GM19239 (cell line): ENCODE measurements at places on chromosomes 13 and 19.
A peak's percentile ranks its signal among the peaks of the same experiment; 100 is the strongest.

DNA sequence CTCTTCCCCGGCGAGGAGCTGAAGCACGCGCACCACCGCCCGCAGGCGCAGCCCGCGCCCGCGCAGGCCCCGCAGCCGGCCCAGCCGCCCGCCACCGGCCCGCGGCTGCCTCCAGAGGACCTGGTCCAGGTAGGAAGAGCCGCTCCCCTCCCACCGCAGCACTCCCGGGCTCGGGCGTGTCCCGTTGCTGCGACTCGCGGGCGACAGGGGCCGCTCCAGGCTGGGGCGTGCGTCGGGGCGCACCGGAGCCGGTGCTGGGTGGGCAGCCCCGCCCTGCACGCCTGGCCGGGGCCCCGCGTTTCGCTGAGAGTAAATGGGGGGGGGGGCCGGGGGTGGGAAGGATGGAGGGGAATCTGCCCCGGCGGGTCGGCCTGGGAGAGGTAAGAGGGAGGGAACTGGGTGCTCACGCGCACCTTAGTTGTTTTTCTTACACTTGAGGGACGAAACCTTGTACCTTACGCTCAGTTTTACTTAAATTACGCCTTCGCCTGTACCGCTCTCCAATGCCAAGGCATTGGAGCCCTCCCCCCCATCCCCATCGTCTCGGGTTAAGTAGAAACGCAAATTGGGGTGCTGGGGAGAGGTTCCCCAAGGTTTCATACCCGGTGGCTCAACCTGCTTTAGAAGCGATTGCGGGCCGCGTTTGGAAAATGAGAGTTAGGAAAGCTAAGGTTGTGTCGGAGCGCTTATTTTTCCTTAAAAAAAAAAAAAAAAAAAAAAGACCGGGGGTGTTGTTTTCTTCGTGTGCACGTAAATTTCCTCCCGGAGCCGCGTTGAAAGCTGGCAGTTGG, 850 bp downstream of the KLF5 start:
- peak; percentile 34 for DNase-seq

DNA sequence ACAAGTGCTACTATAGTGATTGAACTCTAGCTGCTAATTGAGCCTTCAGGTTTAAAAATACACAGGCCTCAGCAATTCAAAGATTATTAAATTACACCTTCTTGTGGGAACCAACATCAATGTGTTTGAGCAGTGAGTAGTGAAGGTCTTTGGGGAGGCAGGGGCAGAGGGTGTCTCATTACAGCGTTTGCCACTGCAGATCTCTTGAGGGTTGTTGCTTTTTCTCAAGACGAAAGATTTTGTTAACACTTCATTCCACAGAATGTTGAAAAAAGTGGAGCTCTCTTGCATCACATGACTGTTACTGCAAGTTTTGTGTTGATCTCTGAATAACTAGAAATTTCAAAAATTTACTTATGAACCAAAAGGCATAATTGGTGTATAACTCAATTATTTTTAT, 253.6 kb downstream of the ATP8A2 start:
- DNase-seq: no peak

DNA sequence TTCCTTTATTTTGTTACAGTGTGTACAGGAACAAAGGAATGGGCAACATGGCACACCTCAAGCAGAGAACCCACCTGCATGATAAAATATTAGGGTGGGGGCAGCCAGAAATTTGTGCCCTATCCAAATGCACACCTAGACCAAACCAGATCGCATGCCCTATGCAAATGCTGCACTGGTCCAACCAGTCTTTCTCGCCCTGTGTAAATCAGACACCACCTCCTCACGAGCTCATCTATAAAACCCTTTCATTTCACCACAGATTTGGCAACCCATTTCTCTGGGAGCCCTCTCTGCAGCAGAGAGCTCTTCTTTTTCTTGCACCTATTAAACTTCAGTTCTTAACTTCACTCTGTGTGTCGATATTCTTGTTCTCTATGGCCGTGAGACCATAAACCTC, 1559.2 kb downstream of the SLITRK1 start:
- no peak for DNase-seq

- DNase-seq: no peak
Measured at GRCh38 chr19:32287811-32288227, 57.6 kb upstream of the ZNF507 start.

GRCh38 chr13:45243077-45243476, 42.2 kb upstream of the KCTD4 start:
- no peak for DNase-seq

- no peak for DNase-seq
Measured at GRCh38 chr13:54356849-54357248, 1328.2 kb downstream of the OLFM4 start.

GRCh38 chr19:6712231-6712630, 8.2 kb downstream of the C3 start:
- DNase-seq: no peak

DNA sequence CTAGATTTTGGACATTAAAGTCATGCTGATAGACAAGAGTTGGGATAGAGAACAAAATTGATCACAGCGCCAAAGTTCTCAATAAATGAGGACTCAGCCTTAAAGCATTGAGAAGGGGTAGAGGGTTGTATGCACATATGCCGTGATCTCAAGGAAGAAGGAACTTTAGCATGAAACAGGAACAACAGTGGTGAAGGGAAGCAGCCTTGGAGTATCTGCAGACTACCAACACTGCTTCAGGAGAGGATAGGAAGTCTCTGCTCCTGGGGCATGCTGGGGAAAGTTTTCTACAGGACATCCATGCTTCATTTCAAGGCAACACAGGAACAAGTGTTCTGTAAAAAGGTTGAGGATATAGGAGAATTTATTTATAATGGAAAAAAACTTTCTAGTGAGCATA, 111.9 kb upstream of the MLNR start:
- no peak for DNase-seq

- DNase-seq: no peak
Measured at GRCh38 chr19:46731007-46731501, 14.1 kb upstream of the PRKD2 start.

- DNase-seq: no peak
Measured at GRCh38 chr13:40187324-40187795, 479.1 kb downstream of the FOXO1 start.

DNA sequence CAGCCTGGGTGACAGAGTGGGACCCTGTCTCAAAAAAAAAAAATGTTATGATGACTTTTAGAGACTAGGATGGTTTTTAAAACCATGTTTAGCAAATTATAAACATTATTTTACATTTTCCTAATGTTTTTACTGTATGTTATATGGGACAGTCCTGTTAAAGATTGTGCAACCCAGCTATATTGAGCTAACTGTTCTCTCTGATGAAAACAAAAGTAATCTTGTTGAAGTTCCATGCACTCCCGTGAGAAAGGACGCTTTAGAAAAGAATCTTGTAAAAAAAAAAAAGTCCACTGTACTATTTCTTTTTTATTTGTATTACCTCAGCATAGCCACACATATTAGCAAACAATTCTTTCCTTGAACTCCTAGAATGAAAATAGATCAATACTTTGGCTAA, 451.2 kb downstream of the DCT start:
- no peak for DNase-seq

- DNase-seq: no peak
Measured at GRCh38 chr19:21092109-21092508, 10.1 kb downstream of the ZNF714 start.

DNA sequence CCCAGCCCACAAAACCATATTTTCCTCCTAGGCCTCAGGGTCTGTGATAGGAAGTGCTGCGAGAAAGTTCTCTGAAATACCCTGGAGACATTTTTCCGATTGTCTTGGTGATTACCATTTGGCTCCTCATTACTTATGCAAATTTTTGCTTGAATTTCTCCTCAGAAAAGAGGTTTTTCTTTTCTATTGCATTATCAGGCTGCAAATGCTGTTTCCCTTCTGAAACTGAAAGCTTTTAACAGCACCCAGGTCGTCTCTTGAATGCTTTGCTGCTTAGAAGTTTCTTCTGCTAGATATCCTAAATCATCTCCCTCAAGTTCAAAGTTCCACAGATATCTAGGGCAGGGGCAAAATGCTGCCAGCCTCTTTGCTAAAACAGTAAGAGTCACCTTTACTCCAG, 434.2 kb downstream of the PCDH20 start:
- no peak for DNase-seq

DNA sequence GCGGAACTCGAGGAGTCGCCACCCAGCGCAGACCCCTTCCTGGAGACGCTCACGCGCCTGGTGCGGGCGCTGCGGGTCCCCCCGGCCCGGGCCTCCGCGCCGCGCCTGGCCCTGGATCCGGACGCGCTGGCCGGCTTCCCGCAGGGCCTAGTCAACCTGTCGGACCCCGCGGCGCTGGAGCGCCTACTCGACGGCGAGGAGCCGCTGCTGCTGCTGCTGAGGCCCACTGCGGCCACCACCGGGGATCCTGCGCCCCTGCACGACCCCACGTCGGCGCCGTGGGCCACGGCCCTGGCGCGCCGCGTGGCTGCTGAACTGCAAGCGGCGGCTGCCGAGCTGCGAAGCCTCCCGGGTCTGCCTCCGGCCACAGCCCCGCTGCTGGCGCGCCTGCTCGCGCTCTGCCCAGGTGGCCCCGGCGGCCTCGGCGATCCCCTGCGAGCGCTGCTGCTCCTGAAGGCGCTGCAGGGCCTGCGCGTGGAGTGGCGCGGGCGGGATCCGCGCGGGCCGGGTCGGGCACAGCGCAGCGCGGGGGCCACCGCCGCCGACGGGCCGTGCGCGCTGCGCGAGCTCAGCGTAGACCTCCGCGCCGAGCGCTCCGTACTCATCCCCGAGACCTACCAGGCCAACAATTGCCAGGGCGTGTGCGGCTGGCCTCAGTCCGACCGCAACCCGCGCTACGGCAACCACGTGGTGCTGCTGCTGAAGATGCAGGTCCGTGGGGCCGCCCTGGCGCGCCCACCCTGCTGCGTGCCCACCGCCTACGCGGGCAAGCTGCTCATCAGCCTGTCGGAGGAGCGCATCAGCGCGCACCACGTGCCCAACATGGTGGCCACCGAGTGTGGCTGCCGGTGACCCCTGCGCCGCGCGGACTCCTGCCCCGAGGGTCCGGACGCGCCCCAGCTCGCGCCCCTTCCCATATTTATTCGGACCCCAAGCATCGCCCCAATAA, 2.3 kb downstream of the AMH start:
- no peak for DNase-seq

GRCh38 chr19:1861599-1862031, 1.8 kb downstream of the KLF16 start:
- DNase-seq: no peak

GRCh38 chr19:45729800-45730290, 851 bp downstream of the FBXO46 start:
- no peak for DNase-seq
